ENCODE measurements at places on chromosomes 13 and 19.

GRCh38 chr19:54209058-54209810 lies 8.6 kb downstream of the RPS9 start:
- no peak for DNase-seq

- DNase-seq, result no peak
Measured at GRCh38 chr13:46387064-46387851, at the start of gene RUBCNL. RUBCNL (minus strand) TSS chr13:46387252; CDS start chr13:46372475, 14,777 bp downstream.

- no peak for DNase-seq
Measured at GRCh38 chr19:42563352-42564210, 31.1 kb downstream of the CEACAM8 start.

- DNase-seq, result no peak
Measured at GRCh38 chr13:108070491-108070890, 144.8 kb downstream of the LIG4 start.

GRCh38 chr19:39436350-39436716 lies 584 bp upstream of the RPS16 start:
- DNase-seq, result no peak

DNA sequence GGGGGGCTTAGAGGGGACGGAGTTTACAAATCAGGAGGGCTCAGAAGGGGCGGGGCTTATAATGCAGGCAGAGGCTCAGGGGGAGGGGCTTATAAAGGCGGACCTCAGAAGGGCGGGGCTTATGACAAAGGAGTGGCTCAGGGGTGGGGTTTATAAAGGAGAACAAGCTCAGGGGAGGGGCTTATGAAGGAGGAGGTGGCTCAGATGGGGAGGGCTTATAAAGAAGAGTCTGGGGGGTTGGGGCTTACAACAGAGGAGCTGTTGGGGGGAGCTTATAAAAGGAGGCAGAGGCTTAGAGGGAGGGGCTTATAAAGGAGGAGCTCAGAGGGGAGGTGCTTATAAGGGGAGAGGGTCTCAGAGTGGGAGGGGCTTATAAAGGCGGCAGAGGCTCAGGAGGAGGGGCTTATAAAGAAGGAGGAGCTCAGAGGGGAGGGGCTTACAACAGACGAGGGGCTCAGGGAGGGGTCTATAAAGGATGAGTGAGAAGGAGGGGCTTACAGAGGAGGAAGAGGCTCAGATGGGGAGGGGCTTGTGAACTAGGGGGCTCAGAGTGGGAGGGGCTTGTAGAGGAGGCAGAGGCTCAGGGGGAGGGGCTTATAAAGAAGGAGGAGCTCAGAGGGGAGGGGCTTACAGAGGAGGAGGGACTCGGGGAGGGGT lies 1.0 kb downstream of the SMIM24 start:
- peak; percentile 26 for DNase-seq

DNA sequence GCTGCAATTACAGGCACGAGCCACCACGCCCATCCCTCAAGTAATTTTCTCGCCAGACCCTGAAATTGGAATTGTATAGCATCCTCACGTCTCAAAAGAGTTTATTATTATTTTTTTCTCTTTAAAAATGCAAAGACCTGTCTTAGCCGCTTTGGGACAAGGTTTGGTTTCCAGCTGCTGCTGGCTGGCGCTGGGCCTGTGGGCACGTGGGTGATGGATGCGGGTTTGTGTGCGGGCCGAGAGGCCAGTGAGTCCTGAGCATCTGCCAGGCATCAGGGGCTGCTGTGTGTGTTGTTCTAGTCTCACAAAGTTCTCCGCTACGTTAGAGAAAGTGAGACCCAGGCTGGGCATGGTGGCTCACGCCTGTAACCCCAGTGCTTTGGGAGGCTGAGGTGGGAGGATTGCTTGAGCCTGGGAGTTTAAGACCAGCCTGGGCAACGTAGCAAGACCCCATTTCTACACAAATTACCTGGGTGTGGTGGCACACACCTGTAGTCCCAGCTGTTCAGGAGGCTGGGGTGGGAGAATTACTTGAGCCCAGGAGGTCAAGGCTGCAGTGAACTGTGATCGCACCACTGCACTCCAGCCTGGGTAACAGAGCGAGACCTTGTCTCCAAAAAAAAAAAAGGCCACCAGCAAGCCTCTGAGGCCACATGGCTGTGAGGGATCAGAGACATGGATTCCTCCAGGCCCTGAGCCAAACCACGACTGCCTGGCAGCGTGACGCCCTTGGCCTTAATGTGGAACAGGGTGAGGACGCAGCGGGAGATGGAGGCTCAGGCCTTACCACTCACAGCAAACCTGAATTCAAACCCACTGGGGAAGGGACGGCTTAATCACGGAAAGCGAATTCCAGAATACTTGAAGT lies 4.7 kb upstream of the TMPRSS9 start:
- no peak for DNase-seq

DNA sequence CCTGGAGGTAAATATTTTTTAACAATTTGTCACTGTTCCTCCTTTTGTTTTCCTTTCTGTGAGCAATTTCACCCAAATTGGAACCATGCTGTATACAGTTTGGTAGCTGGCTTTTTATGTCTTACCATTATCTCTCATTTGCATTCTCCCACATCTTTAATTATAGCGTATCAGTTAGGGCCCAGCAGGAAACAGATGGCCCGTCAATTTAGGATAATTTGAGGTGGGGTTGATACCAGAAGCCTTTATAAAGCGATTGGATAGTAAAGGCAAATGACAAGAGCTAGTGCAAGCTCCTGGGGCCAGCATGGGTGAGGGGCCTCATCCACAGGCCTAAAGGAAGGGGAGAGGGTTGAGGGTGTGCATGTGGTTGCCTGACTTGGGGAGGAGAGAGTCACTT lies 3.8 kb upstream of the IFNL4 start:
- no peak for DNase-seq

DNA sequence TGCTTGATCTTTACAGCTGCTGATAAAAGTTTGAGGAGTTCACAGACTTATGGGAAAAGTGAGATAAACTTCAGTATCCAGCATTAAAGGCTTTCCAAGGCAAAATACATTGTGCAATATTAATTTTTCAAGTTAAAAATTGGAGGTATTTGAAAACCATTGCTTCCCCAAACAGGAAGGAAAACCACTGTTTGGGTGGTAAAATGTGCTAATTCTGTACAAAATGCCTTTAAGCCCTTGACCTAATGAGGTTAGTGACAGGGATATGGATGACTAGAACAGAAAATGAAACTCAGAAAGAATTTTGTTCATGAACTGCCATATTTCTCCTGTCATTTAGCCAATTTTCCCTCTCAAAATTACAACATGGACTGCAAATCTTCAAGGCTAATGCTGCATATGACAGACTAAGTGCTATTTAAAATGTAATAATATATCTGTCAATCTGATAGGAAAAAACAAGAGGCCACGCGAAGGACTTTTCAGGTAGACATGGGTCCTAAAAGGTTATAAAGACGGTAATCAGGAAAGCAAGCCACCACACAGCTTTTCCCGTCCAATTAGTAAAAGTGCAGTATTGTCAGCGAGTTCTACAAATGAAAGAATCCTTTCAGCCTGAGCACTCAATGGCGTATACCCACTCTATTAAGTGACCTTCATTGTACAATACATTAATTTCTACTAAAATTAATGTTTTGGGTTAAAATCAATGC lies 212.8 kb downstream of the ENOX1 start:
- DNase-seq, result no peak

DNA sequence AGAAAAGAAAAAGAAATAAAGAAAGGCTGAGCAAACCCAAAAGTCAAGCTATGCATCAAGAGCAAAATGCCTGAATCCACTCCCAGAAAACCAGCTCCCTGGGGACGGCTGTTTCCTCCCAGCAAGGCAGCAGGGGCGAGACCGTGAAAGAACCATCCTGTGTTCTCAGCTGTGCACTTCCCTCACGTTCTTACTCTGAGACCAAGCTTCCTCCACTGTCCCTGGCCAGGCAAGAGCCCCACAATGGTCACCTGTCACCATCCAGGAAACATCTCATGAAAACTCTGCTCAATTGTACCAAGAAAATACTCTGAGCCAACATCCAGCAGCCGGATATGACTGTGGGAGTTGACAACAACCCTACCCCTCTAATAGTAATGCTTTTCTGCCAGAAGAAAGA lies 22.9 kb downstream of the RAB20 start:
- no peak for DNase-seq

- peak; percentile 11 for DNase-seq
Measured at GRCh38 chr13:108342369-108343289, 73.1 kb downstream of the TNFSF13B start.

DNA sequence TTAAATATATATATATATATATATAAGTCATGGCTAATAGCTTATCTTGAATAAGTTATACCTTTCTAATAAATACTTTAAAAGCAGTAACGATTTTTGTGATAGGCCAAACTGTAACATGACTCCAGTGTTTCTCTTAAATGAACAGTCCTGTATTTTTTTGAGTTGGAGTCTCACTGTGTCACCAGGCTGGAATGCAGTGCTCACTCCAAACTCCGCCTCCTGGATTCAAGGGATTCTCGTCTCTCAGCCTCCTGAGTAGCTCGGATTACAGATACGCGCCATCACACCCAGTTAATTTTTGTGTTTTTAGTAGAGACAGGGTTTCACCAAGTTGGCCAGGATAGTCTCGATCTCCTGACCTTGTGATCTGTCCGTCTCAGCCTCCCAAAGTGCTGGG lies 814.2 kb upstream of the SLITRK5 start:
- no peak for DNase-seq

DNA sequence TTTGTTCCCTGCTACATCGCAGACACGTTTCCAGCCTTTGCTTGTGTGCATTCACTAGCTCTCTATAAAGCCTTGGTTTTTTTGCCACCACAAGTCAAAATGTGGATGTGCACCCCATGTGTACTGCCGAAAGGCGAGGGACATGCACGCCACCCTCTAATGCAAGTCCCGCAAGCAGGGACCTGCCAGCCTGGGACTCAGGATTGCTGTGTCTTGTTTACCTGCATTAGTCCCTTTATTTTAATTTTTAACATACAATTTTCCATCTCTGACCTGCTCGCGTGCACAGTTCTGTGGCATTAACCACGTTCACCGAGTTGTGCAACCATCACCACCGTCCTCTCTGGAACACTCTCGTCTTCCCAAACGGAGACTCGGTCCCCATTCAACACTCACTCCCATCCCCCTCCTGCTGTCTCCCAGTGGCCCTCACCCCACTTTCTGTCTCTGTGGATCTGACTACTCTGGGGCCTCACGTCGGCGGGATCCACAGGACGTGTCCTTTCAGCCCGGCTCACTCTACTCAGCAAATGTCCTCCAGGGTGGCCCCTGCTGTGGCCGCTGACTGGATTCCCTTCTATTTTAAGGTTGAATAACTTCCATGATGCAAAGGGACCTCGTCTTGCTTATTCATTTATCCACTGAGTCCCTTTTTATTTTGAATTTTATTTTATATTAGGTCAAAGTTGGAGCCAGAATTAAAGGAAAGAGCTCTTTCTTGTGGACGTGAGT lies 58.4 kb downstream of the RASA3 start:
- DNase-seq, result no peak

GRCh38 chr13:66887088-66887487 lies 343.0 kb downstream of the PCDH9 start:
- no peak for DNase-seq

GRCh38 chr19:51002542-51003311 lies 1.3 kb upstream of the KLK8 start:
- no peak for DNase-seq

Measured in effector memory CD4-positive, alpha-beta T cell (primary cell).